NCI-H510A (cell line): ENCODE measurements at places on chromosomes 7 and 10.

GRCh38 chr10:108673741-108674140 lies 1249.6 kb downstream of the XPNPEP1 start:
- no peak for DNase-seq

DNA sequence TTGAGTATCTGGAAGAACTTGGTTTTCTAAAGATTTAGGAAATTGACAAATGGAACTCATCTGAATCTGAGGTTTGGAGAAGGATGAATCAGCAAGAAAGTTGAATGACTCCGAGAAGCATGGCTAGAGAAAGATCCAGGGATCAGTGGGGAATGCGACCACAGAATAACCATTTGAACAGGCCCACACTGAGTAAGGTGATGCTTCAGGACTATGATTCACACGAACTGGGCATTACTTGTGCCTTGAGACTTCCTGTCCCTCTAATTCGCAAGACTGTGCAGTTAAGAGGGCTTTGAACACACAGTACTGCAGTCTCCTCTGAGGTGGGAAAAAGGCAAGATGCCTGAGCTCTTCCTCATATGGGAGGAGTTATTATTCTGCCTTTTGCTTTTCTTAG lies 395.5 kb upstream of the POM121L12 start:
- no peak for DNase-seq

GRCh38 chr7:151607464-151607867 lies 87.8 kb upstream of the RHEB start:
- DNase-seq: no peak

- no peak for DNase-seq
Observed at GRCh38 chr10:78550716-78551115, 517.1 kb downstream of the RPS24 start.

DNA sequence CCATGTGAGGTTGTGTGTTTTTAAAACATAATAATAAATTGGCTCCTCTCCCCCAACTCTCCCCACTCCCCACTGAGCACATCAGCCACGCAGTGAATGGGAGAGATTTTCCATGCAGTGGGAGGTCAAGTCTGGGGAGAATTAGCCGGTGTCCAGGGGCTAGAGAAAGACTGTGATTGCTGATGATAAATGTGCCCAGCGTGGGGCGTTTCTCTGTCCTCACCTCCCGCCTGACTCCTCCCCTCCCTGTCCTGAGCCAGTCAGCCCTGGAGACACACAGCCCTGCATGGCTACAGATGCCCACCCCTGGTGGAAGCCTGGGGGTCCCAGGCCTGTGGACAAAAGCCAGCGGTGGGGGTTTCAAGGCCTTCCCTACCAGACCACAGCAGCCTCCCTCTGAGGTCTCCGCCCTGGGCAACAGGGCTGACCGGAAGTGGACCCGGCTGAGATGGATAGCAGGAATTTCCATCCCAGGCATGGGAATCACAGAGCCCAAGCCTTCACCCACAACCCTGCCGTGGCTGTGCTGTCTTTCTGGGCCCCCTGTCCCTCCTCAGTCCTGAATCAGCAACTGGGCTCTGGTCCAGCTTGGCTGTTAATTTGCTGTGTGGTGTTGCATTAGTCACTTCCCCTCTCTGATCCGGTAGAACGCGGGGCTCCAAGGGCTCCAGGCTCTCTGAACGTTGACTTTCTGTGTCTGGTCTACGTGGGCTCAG lies 46.8 kb upstream of the SLC29A3 start:
- DNase-seq: no peak

DNA sequence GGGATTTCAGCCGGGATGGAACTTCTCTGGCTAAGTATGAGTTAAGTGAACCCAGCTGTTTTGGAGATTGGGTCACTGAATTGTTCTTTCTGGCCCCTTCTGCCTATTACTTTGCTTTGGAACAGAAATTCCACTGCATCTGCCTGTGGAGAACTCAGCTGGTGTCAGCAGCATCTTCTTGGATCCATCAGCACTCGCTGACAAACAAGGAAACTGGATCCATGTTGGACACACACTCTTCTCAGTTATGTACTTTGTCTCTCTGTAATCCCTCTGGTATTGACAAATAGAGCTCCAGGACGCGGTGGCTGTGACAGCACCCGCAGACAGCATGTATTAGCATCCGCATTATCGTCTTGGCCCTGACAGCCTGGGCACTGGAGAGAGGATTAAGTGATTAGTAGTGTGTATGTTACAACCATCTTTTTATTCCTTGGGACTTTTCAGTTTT lies 73.0 kb upstream of the BMPER start:
- peak; percentile 17 for DNase-seq

GRCh38 chr10:104301907-104302690 lies 33.1 kb downstream of the GSTO2 start:
- no peak for DNase-seq

GRCh38 chr10:114998993-114999392 lies 61.0 kb downstream of the TRUB1 start:
- DNase-seq: no peak

DNA sequence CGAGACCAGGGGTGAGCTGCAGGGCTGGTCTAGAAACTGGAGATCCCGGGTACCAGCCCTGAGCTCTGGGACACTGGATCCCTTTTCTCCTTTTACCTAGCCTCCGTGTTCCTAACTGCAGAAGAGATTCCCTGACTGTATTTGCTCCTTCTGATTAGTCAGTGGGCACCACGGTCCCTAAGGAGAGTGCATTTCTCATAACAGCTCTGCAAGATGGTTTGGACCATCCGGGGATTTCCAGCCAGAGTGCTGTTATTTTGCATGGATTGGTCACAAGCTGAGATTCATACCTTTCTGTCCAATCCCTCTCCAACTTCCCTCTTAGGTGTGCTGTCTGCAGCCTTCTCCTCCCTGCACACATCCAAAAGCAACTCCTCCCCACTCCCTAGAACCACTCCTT lies 122.6 kb downstream of the MYL10 start:
- no peak for DNase-seq

- DNase-seq: no peak
Observed at GRCh38 chr10:129386415-129387257, 80.4 kb upstream of the MGMT start.

- DNase-seq: no peak
Observed at GRCh38 chr7:142498364-142498763, 240.5 kb upstream of the PRSS58 start.

DNA sequence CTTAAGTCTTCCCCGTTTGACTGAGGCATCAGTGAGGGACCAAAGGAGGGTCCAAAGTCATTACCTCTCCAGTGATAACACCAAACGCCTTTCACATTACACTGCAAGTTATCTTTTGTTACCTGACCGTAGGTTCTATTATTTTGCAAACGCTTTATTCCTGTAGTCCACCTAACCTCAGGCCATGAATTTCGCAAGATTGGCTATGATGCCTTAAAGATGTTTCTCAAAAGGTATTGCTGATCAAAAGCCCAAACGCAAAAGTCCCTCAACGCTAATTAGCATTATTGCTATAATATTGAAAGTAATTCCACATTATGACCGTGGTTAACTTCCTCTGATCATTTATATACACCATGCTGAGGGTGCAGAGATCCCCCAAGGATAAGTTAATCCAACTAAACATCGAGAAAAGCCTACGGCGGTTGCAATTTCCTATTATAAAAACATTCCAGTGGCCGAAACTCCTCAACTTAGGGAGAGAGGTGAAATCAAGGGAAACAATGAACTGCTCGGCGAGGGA lies 649 bp downstream of the DNA2 start:
- no peak for DNase-seq

- DNase-seq: no peak
Observed at GRCh38 chr10:75436896-75437295, 5.5 kb downstream of the LRMDA start.

DNA sequence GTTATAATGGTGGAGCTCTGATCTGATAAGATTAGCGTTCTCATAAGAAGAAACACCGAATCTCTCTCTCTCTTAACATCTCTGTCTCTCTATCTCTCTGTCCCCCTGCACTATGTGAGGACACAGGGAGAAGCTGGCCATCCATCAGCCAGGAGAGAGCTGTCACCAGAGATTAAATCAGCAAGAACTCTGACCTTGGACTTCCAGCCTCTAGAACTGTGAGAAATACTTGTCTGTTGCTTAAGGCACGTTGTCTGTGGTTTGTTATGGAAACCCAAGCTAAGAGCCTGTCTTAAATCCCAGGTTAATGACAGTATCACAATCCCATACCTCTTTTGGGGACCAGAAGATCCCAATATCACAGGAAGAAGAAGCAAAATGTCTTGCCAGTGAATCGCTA lies 132.0 kb upstream of the AKR1E2 start:
- no peak for DNase-seq

DNA sequence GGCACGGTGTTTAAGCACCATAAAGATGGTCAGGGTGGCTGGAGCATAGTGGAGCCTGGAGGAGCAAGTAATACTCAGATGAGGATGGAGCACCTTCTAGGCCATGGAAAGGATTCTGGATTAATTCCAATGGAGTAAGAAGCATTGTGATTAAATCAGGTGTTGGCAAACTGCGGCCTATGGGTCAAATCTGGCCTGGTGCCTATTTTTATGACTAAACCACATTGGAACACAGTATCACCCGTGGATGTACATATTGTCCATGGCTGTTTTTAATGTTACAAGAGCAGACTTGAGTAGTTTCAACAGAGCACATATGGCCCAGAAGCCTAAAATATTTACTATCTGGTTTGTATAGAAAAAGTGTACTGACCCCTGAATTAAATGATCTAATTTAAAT lies 49.9 kb upstream of the TMEM248 start:
- DNase-seq: no peak

GRCh38 chr7:12637819-12638592 lies 49.4 kb upstream of the ARL4A start:
- no peak for DNase-seq

- no peak for DNase-seq
Observed at GRCh38 chr10:36451391-36451970, 673.9 kb upstream of the ANKRD30A start.

GRCh38 chr7:30778255-30779025 lies 7.2 kb downstream of the MINDY4 start:
- DNase-seq: no peak

DNA sequence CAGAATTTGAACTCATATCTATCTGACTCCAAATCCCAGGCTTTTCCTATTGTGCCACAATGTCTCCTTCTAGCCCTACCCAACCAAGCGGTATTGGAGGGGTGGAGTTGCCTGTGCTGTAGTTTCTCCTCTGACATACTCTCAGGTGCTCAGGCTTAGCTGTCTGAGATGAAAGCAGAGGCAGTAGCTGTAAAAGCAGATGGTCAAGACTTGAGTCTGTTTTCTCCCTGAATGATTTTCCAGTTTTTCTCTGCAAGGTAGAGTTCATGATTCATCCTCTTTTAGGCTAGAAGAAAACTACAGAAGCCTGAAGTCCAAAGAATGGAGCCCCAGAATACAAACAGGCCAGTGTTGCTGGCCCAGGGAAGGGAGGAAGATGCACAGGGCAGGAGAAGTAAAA lies 130.0 kb downstream of the PDE1C start:
- no peak for DNase-seq

GRCh38 chr10:116768786-116769185 lies 26.4 kb upstream of the HSPA12A start:
- DNase-seq: no peak

DNA sequence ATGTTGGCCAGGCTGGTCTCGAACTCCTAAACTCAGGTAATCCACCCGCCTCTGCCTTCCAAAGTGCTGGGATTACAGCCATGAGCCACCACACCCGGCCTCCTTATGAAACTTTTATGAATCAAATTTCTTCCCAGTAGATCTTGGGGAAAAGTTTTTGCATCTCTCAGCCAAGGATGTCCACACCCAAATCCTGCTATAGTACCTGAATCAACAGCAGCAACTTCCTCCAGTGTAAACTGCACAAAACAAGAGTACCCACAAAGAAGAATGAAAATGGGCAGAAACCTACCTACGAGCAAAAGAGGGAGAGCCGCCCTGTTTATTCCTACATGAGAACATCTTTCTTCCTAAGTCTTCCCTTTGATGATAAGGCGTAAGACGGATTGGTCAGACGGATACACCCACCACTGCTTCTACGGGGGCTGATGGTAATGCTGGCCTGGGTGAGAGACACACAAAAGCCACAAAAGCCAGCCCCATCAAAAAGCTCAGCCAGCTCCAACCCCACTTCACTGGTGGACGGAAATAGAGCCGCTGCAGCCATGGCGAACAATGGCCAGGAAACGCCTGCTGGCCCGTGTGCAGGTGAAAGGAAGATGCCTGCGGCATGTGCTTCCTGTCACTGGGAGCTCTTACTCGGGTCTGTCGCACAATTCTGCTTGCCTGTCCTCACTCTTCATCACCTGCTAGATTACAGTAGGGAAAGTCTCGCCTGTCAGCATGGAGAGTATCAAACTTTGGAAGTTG lies 10.4 kb downstream of the JCAD start:
- DNase-seq: no peak

- DNase-seq: no peak
Observed at GRCh38 chr7:25832929-25833328, 319.1 kb upstream of the NFE2L3 start.

GRCh38 chr7:113891828-113892227 lies 27.0 kb downstream of the PPP1R3A start:
- DNase-seq: no peak

DNA sequence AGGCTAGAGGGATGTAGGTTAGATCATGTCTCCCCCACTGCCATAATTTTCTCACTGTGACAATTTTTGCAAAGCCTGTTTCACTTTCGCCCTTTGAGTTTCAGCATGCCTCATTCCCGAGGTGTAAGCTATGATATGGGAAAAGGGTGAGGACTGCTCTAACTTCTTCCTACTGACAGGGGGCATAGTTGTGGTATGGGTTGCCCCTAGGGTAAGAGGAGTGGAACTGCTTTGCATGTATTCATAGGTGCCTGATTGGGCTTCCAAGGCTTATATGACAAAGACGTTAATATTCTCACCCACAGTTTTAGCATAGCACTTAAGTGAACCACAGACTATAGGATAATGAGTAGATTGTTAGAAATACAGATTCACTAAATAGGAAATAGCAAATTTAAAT lies 148.7 kb downstream of the BBS9 start:
- DNase-seq: no peak

DNA sequence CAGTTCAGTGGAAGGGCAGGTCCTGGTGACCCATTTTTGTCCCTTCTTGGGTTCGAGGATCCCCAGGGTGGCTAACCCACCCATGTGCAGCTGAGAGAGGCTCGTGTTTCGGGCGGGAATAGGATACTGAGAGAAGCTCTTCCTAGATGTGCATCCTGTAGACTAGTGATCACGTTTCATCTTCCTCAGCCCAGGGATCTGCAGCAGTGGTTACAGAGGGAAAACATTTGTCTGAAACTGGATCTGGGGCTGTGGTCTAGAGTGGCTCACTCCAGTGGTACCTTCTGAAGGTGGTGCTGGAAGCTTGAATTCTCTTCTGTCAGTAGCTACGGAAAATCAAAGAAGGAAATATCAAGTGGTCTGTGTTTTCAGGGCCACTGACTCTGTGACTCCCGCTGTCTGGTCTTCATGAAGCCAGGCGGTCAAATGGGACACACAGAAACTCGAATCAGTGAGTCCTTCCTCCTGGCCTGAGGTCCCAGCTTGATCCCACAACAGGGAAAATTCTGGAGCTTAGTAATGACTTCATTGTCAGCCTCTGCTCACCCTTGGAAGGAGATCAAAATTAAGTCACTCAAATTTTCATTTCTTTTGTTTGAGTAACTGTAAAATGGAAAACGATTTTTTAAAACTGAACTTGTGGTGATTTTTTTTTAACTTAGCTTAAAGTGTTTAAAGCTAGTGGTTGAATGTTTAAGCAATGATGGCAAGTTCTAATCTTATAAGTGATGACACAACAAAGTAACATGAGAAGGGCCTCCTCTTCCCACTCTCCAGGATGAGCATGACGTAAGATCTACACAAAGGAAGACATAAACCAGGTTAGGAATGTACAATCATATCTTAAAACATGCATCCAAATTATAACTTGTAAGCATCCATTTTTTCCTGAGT lies 469.3 kb upstream of the KLF6 start:
- no peak for DNase-seq

GRCh38 chr10:83603708-83604107 lies 535.6 kb upstream of the GHITM start:
- DNase-seq: peak; percentile 16

- DNase-seq: no peak
Observed at GRCh38 chr10:18196806-18197550, 56.8 kb downstream of the CACNB2 start.
